ENCODE measurements at places on chromosomes 12 and 14.

DNA sequence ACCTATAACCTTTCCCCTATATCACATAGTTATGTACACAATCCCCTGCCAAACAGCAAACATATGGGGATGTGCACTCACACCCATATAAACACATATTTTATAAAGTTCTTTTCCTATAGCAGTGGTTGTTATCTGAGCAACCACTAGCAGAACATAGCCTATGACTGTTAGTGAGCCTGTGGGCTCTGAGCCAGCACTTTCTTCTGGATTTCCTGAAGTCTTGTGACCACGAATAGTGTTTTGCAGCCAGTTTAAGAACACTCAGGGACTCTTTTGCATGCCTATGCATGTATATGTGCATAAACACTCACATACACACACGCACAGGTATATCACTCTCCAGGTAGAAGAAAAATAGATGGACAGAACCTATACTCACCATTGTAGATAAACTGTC is 17.1 kb downstream of the TESPA1 start:
- DNase-seq = no peak

DNA sequence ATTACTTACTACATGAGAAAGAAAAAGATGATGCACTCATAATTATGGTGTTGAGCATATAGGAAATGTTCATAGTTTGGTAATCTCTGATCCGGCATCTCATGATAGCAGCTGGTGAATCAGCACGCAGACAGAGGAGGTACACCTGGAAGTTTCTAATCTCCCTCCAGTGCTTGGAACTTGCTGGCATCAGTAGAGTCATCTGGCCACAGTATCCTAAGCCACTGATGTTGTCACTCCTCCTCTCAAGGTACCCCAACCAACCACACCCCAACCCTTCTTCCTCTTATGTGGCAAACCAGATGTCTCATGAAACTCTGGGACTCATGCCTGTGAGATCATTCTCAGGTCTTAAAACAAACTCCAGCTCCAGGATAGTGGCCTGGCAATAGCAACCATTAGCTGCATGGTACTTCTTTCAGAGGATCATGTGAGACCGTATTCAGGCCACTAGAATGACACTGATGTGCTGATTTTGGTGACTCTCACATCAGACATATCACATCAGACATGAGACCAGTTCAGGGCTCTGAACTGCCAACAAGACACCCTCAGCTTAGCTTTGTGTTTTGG is 143.0 kb downstream of the RASSF9 start:
- no peak for DNase-seq

- DNase-seq = no peak
Observed at GRCh38 chr14:85701763-85702162, 171.8 kb downstream of the FLRT2 start.

DNA sequence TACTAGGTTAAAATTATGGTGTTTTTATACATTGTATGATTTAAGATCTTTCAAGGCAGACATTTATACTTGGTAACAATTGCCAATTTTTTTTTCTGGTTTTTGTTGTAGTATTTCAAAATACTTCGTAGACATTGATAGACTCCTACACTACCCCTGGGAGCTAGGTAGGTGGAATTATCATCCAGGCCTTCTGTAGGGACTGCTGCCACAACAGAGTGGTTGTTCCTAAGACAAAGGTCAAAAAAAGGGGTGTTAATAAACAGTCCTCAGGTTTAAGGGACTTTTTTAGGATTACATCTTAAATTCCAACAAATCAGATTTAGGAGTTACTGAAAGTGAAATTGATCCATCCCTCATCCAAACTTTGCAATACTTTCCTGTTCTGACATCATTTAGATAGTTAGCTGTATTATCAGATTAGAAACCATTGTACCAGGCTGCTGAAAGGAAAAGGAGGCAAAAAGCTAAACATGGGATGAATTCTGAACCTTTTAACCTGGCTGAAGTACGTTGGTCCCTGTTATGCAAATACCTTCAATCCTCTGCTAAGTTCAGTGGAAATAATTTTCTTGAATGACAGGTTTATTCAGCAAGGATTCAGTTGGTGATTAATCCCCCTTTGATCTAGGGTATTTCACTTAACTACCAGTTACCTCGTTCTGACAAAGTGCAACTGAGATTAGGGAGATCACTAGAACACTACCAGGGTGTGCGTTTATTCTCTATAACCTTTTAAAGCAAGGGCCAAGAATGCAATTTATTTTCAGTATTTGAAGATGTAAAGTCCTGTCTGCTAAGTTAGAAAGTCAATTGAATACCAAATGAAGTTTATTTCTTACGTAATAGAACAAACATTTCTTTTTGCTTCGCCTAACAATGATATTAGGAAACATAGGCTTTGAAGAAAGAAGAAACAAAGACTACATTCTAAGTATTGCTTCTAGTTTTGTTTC is 23.2 kb downstream of the AP5M1 start:
- no peak for DNase-seq

GRCh38 chr12:60196366-60196765 is 600.5 kb downstream of the SLC16A7 start:
- DNase-seq = no peak

GRCh38 chr12:93287149-93287548 is 90.6 kb upstream of the NUDT4 start:
- DNase-seq = no peak

- DNase-seq = peak; percentile 70
Observed at GRCh38 chr14:96424109-96424989, 32.4 kb downstream of the AK7 start.

DNA sequence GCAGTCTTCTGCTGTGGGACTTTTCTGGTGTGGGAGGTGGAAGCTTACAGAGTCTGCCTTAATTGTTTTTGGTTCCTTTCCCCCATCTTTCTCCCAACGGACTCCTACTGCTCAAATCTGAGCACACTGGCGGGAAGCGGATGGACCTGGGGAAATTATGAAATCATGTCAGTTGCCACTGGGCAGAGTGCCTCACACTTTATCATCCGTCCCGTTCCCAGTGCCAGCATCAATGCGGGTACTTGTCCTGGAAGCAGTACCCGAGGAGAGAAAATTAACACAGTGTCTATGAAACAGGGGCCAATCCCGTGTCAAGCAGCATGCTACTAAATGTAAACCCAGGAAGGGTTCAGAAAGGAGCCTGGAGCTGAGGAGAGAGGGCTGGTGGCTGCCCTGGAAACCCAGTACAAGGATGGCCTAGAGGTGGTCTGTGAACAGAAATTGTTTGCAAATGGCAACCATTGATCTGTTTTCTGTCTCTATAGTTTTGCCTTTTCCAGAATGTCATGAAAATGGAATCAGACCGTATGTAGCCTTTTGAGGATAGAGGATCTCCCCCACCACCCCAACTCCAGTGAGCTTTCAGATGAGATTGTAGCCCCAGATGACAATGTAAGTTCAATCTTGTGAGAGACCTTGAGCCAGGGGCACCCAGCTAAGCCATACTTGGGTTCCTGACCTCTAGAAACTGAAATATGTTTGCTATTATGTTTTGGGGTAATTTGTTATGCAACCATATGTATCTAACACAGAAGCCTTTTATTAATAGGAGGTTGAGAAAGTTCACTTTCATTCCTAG is 908 bp upstream of the CDKL1 start:
- peak; percentile 28 for DNase-seq

DNA sequence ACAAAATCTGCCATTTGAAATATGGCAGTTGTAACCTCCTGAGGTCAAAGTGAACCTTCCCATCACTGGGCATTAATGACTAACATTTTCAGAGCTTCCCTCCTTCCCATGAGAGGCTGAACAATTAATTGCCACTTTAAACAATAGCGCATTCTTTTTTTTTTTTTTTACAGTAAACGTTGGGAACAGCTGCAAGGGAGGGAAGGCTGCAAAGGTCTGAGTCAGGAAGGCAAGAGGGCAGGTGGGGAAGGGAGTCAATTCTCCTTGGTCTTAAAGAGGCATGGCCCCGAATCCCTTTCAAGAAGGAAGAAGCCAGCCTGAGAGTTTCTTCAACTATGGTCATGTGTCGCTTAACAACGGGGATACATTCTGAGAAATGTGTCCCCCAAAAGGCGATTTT is 41.0 kb upstream of the PLEKHG3 start:
- no peak for DNase-seq

DNA sequence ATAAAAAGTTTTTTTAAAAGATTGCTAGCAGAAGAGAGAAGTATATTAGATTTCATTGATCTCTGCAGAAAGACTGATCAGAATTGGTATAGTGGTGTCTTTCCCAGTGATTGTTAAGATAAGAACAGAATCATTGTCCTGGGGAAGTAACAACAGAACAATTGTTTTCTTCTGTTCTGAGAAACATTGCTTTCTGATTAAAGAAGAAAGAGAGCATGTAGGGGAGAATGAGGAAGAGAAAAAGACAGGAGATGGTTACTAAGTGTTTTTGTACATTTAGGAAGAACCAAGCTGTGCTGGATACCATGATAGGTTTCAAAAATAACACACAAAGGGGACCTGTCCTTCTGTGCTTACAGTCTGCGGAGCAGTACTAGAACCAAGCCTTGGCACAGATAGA is 5.0 kb downstream of the USP30 start:
- no peak for DNase-seq

Data from fibroblast of skin of back (primary cell).